ENCODE measurements at places on chromosomes 12 and 14.

GRCh38 chr14:35687335-35687939 lies 121.7 kb downstream of the RALGAPA1 start:
- no peak for DNase-seq

DNA sequence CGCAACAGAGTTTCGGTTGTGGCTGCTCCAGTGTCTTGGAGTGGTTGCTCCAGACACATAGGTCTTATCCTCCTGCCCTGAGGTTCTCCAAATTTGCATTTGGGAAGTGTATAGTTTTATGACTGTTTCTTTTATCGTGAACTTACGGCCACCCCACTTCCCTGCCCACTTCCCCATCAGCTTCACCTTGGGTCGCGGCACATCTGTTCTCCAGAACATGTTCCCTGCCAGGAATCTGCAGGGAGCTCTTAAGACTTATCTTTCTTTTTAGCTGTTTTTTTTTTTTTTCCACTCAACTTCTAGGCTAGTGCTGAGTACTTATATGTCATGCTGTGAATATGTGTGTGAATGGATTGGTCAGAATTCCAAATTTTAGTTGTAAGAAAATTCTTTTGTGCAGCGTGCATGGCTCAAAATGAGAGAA lies 75.4 kb downstream of the ETV6 start:
- DNase-seq: no peak

- no peak for DNase-seq
Observed at GRCh38 chr14:51575349-51576116, 76.2 kb upstream of the FRMD6 start.

DNA sequence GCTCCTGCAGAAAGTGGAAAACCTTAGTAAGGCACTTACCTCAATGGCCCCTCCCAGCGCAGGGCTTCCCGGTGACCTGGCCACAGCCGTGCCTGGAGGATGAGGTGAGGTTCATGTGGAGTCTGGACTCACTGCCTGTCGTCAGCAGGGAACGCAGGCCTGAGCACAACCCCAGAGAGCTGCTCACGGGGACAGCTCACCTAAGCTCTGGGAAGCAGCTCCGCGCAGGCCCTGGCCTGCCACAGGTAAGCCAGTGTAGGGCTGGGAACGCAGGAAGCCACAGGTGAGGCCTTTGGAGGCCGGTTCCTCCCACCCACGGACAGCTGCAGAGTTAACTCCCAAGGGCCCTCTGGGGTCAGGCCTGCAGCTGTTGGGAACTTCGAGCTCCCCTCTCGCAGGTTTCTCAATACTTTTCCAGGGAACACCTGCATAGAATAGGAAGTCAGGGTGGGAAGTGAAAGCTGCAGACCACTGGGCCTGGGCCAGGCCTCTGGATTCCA lies 32.7 kb downstream of the ANAPC7 start:
- no peak for DNase-seq

- DNase-seq: no peak
Observed at GRCh38 chr12:8655421-8655820, 7.2 kb downstream of the MFAP5 start.

DNA sequence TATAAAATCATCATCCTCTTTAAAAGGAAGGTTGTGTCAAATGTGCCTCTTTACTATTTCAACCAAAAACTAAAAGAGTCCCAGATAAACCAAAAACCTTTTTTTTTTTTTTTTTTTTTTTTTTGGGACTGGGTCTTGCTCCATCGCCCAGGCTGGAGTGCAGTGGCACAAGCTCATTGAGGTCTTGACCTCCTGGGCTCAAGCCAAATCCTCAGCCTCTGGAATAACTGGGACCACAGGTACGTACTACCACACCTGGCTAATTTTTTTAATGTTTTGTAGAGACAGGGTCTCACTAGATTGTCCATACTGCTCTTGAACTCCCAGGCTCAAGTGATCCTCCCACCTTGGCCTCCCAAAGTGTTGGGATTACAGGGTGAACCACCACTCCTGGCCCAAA lies 16.4 kb upstream of the SELPLG start:
- DNase-seq: no peak

DNA sequence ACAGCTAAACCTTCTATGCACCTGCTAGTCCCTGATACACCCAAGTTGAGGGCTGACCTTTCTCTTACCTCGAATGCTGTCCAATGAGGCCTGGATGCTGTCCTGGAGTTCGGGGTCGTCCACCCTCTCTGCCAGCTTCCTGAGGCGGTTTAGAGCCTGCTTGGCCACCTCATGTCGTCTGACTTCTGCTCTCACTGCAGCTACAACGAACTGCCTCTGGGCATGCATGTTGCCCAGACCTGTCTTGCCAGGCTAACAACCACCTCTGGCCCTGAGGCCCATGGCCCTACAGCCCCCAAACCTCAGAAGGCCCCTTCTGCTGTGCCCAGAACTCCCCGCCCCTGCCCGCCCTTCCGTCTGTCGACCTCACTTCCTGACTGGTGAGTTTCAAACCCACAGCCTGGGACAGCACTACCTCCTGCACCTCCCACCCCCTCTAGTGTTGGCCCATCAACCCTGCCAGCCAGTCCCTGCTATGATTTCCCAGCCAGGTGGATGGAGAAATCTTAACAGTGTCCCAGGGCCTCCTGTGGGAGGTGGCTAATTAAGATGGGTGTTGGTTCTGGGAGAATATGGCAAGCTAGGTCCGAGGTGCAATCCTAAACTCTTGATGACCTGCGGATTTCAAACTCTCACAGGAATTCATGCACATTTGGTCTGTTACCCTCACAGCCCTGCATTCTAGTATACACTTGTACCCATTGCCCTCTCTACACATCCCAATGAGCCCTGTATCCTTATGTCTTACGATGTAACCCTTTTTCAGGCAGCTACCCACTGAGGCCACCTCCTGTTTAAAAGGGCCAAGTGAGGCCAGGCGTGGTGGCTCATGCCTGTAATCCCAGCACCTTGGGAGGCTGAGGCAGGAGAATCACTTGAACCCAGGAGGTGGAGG lies 2.7 kb upstream of the TSPAN31 start:
- peak; percentile 46 for DNase-seq

DNA sequence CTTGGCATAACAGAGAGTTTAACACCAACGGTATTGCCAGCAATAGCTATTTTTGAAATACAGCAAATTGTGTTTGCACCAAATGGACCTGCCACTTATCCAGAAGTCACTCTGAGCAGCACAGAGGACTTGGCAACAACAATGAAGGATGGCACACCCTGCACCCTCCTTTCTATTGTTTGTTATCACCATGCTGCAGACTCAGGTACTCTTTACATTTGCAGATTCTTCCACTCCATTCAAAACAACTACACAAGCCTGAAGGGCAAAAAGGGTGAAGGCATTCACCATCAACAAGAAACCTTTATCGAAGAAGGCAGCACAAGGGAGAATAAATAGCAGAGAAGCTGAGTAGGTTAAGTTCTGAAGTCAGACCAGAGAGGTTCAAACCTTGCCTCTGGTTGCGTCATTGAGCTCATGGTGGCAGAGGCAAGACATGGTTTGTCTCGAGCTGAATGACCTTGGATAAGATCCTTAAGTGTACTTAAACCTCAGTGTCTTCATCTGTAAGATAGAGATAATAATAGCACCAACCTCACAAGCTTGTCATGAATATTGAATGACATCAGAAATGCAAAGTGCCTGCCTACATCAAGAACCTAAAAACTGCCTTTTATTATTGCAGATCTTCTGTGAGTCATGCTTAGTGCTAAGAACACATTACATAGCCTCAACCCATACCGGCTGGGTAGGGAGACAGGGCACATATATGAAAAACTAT lies 1.4 kb upstream of the ACSM4 start:
- DNase-seq: no peak

- DNase-seq: no peak
Observed at GRCh38 chr14:23513005-23513817, 38.4 kb downstream of the ZFHX2 start.

DNA sequence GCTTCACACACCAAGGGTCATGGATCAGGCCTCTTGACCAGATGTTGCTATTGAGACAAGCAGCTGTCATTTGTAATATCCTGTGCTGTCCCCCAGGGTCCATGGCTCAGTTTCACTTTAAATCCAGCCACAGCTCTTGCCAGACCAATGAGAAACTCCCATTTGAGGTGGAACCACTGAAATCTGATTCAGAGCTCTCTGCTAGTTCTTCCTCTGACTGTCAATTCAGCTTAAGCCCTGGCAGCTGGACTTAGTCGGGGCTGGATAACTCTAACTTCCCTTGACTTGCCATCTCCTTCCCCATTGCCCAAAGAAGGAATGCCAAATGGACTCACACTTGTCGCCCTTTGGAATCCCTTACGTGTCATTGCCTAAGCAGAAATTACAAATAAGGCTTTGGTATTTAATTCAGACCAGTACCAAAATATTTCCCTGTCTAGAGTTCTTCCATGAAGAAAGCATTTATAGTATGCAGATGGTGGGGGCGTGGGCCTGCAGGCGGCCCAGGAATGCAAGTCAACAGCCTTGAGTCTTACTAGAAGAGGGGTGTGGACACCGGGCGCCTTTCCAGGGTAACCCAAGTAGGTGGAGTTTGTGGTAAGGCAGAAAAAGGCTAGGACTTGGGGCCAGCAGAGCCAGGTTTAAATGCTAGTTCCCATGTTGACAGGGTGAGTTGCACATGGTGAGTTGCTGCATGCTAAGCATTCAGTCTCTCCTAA lies 96.9 kb upstream of the TMPO start:
- DNase-seq: no peak

DNA sequence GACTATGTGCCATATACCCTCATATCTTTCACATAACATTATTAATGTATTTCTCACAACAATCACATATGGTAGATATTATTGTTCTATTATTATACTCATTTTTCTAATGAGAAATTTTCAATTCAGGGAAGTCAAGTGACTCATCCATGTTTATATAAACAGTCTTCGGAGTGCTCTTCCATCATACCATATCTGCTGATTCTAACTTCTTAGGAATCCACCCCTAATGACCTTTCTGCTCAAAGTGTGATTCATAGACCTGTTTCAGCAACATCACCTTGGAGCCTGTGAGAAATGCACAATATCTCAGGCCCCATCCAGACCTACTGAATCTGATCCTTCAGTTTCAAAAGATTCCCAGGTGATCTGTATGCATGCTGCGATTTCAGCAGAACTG lies 39.8 kb upstream of the OVCH1 start:
- no peak for DNase-seq

- DNase-seq: no peak
Observed at GRCh38 chr14:79960288-79960687, 251.0 kb downstream of the DIO2 start.

GRCh38 chr12:104535369-104535768 lies 78.6 kb downstream of the CHST11 start:
- DNase-seq: no peak

- DNase-seq: no peak
Observed at GRCh38 chr12:52044292-52044983, 6.8 kb upstream of the NR4A1 start.

DNA sequence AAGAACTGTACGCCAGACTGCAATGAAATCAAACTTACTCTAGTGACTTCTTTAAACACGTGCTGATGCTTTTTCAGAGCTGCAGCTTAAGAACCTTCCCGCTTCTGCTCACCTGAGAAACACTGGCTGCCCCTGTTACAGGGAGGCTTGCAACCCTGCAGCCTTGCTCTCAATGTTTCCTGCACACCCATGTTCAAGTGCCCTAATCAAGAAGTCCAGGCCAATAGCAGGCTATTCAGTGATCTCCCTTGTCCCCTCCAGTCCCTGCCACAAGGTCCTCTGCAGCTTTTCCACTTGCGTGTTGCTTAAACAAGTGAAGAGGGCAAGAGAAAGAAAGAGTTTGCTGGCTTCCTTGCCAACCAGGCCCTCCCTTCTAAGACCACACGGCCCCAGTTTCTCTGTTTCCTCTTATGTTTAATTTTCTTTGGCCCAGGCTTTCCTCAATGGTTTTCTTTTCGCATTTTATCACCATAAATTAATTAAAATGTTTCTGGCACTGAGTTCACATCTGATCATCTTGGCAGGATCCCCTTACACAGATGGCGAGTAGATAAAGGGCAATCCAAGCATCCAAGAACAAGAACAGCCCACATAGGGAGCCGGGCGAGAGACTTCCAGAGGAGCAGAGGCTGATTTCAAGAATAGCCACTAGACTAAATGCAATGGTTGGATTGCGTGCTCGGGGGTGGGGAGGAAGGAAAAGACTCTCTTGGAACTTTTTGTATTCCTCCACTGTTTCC lies 82.3 kb upstream of the CDKN3 start:
- no peak for DNase-seq

GRCh38 chr14:96660123-96660522 lies 137.1 kb upstream of the VRK1 start:
- no peak for DNase-seq

DNA sequence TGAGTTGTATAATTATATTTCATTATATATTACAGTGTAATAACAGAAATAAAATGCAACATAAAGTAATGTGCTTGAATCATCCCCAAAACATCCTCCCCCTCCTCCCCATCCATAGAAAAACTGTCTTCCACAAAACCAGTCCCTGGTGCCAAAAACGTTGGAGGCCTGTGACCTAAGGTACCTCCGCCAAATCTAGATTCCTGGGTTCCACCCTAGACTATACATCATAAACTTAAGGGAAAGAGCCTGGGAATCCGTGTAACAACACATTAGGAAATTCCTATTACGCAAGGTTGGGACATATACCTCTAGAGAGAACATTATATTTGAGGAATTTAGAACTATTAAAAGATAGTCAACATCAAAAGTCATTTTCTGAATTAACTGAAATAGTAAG lies 38.0 kb downstream of the SPPL3 start:
- DNase-seq: no peak

- no peak for DNase-seq
Observed at GRCh38 chr12:18684430-18684829, 53.4 kb downstream of the PLCZ1 start.

DNA sequence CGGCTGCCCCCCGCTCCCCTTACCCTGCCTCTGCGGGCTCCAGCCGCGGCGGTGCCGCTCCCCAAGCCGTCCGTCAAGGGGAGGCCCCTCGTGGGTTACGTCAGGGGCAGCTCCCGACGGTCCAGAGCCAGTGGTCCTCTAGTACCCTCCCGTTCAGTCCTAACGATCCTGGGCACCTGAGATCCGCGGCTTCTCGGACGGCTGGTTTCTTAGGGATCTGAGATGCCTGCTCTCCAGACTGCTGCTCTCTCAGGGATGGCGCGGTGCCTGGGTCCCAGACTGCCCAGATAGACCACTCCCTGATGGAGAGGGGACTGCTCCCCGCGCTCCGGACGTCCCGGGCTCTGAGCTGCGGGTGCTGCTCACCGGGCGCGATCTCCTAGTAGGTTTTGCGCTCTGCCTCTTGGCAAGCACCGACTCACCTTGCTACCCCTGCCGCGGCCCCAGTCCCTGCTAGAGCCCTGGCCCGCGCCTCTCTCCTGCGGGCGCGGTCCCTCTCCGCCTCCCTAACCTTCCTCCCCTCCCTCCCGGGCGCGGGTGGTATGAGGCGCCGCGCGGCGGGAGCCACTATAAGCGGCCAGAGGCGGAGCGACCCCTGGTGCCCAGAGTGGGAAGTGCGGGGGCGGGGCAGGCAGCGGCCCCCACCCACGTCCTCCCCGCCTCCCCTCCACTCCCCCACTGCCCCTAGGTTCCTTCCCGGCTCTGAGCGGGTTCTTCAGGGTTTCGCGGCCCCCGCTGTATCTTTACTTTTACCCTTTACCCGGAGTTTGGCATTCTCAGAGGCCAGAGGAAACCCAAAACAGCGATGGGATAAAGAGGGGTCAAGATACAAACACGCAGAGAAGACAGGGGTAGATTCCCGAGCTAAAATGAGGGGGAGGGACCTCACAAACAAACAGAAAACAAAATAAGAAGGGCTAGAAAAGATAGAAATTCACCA lies at the start of gene C1QL4:
Gene C1QL4, minus strand, starts transcription at position 544 of the 940 bp plus-strand sequence. CDS start 711 bp downstream, outside the sequence.
- peak; percentile 76 for DNase-seq

Data from stimulated activated CD8-positive, alpha-beta memory T cell treated with anti-CD3 and anti-CD28 coated beads, Interleukin-2, amount 100 ng/mL, for 1 hour (primary cell).